ENCODE measurements at places on chromosomes 1 and 21. TPM values are rescaled to one million over a fixed set of nuclear protein-coding genes. Genes with fewer than 3 reads are reported as not detected.

The FCER1G gene
- 4.3 TPM for total RNA-seq

The CYP4A11 gene
- not detected for total RNA-seq

The SPRR5 gene
- total RNA-seq: not detected

The KCNA3 gene
- 0.26 TPM for total RNA-seq

The GUCA2A gene
- not detected for total RNA-seq

The HES4 gene
- total RNA-seq: 144 TPM

The MIXL1 gene
- 2.4 TPM for total RNA-seq

The F5 gene
- not detected for total RNA-seq

The TNFRSF4 gene
- 0.80 TPM for total RNA-seq

The TRIM67 gene
- total RNA-seq: 0.26 TPM

The PATJ gene
- total RNA-seq: 13.9 TPM

The CYP4Z1 gene
- not detected for total RNA-seq

The DIRAS3 gene
- 0.49 TPM for total RNA-seq

The PTPN7 gene
- 1.3 TPM for total RNA-seq

The RNF186 gene
- not detected for total RNA-seq

The FAM72C gene
- 2.5 TPM for total RNA-seq

The PPM1J gene
- 1.6 TPM for total RNA-seq

The SPRR4 gene
- total RNA-seq: not detected

The MYOG gene
- total RNA-seq: 15.7 TPM

The CTSS gene
- total RNA-seq: 0.33 TPM

The B3GALT5 gene
- 7.3 TPM for total RNA-seq

The THEM5 gene
- total RNA-seq: not detected

The PANK4 gene
- total RNA-seq: 32.3 TPM

The PPOX gene
- total RNA-seq: 39.0 TPM

The RIPK4 gene
- total RNA-seq: 9.6 TPM

The NEGR1 gene
- 2.9 TPM for total RNA-seq

The GSTM5 gene
- 27.9 TPM for total RNA-seq

The THAP3 gene
- 13.5 TPM for total RNA-seq

The TEDDM1 gene
- total RNA-seq: not detected

The CFAP107 gene
- total RNA-seq: not detected

The LCE3B gene
- total RNA-seq: not detected

The USP33 gene
- total RNA-seq: 58.5 TPM

The DCLRE1B gene
- total RNA-seq: 11.8 TPM

The ANGPTL3 gene
- total RNA-seq: not detected

The MFSD2A gene
- total RNA-seq: 1.6 TPM

The ADCY10 gene
- 0.31 TPM for total RNA-seq

The PRDX6 gene
- 189 TPM for total RNA-seq

The KRTAP7-1 gene
- not detected for total RNA-seq

The SMAP2 gene
- 12.1 TPM for total RNA-seq

The FCRL2 gene
- total RNA-seq: not detected

The CLDN14 gene
- not detected for total RNA-seq

The SNAP47 gene
- total RNA-seq: 32.2 TPM

The CLCA1 gene
- not detected for total RNA-seq

The PALMD gene
- total RNA-seq: 1.9 TPM

The C1QTNF12 gene
- total RNA-seq: 0.69 TPM

The CTSE gene
- total RNA-seq: not detected

The LIN28A gene
- total RNA-seq: 107 TPM

The TDRD5 gene
- total RNA-seq: not detected

The PRELP gene
- total RNA-seq: 0.13 TPM

The ETNK2 gene
- 15.9 TPM for total RNA-seq

The KDF1 gene
- total RNA-seq: 0.21 TPM

The PIK3R3 gene
- 38.1 TPM for total RNA-seq

The RABIF gene
- 13.5 TPM for total RNA-seq

The DPT gene
- total RNA-seq: not detected

The LCE3D gene
- not detected for total RNA-seq

The DYNLT4 gene
- total RNA-seq: 1.4 TPM

The ERG gene
- 133 TPM for total RNA-seq

All from endothelial cell (in vitro differentiated cells).